ENCODE measurements at places on chromosomes 12 and 14.

- DNase-seq = no peak
These were observed 229.1 kb upstream of the RTL1 start for GRCh38 chr14:101132588-101132987.

DNA sequence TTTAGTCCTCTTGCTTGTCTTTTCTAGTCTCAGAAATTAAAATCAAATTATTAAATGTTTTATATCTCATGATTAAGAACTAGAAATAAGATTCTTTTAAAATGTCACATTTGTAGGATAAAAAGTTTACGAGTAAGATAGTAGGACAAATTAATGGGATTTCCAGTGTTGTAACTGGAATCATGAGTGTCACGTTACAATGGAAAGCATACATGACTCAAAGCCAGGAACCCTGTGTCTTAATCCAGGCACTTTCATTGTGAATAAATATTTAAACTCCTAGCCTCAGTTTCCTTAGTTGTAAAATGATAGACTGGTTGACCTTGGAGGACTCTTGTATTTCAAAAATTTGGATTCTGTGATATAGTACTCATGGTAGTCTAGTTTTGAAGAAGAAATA, 84.9 kb downstream of the MIA2 start:
- no peak for DNase-seq

DNA sequence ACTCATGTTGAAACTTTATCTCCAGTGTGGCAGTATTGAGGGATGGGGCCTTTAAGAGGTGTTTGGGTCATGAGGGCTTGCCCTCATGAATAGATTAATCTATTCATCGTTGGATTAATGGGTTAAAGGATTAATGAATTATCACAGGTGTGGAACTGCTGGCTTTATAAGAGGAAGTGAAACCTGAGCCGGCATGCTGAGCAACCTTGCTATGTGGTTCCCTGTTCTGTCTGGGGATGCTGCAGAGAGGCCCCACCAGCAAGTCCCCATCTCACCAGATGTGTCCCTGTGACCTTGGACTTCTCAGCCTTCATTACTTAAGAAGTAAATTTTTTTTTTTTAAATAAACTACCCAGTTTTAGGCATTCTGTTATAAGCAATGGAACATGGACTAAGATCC, 109.6 kb downstream of the DYRK2 start:
- no peak for DNase-seq

DNA sequence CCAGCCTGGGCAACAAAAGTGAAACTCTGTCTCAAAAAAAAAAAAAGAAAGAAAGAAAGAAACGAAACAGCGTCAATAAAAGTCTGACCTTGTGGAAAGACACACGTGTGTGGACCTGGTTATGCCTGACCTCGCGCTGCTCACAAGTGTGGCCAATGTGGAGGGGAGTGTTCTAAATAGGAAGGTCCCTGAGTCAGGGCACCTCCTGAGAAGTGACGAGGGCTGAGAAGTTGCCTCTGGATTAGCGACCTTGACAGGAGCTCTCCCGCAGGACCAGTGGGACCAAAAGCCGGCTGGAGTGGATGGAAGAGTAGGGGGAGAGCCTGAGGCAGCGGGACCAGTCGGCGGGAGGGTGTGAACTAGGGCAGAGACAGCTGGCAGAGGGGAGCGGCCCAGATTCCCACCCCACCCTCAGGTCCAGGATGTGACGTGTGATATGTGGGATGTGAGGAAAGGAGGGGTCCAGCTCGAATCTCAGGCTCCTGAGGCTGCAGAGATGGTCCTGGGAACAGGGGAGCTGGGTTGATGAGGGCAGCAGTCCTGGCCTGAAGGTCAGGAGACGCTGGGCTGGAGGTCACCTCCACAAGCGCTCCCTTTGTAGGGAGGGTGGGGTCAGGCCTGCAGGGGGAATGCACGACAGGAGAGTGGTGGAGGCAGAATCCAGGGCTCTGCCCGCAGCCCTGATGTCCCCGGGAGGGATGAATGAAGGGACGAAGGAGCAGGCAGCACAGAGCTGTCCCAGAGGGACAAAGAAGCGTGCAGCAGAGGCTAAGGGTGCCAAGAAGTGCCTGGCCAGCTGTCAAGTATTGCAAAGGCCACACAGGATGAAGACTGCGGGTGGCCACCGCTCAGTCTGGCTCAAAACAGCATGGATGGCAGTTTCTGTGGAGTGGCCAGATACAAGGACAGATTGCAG, 24.8 kb upstream of the GPR68 start:
- no peak for DNase-seq

DNA sequence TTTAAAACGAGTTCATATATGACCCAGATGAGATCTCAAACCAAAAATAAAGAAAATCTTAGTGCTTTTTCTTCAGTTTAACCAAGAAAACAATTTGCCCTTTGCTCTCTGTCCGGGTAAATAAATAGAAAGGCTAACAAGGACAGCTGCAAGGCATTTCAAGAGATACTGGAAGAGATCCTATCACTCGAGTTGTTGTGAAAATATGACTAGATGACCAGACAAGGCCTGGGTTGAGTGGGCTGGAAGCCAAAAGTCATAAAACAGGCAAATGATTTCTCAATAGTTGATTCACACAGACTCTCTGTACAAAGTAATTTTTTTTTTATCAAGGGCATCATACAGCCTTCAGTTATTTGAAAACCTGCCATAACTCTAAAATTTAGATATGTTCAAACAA, 55.9 kb upstream of the AVPR1A start:
- peak; percentile 63 for DNase-seq

DNA sequence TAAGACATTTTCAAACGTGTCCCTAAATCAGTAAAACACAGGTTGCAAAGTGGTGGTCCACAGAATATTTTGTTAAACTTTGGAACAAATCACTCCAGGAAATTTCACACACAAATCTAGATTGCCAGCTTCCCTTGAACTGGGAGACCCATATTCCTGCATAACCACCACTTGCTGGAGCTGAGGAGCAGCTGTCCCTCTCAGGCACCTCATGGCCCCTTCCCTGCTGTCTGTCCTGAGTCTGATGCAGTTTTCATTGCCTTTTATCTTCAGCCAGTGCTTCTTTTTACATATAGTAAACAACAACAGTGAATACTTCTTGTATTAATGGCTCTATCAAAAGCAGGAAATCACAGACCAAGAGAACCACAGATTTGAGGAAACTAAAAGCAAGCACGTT, 289.3 kb downstream of the MED13L start:
- no peak for DNase-seq

GRCh38 chr12:31742891-31743290, 14.1 kb upstream of the AMN1 start:
- no peak for DNase-seq

DNA sequence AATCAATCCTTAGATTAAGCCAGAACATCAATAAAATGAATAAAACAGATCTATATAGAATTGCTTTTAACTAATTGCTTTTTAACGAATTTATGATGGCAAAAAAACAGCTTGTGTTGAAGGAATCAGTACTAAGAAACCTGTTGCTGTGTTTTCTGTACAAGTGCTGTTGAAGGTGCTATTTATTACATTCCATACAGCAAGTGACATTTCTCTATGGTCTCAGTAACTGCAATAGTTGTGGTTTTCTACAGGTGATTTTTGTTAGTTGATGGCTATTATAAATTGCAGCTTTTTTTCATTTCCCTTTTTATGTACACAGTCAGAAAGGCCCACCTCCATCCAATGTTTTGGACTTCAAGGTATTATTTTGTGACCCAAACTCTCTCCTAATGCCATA, 56.6 kb downstream of the SLC2A13 start:
- no peak for DNase-seq

GRCh38 chr12:95096852-95097251, 23.4 kb upstream of the NR2C1 start:
- no peak for DNase-seq

GRCh38 chr12:64518396-64518795, 66.5 kb downstream of the TBK1 start:
- DNase-seq = no peak

GRCh38 chr12:75622492-75622891, 111.1 kb upstream of the KRR1 start:
- DNase-seq = no peak

DNA sequence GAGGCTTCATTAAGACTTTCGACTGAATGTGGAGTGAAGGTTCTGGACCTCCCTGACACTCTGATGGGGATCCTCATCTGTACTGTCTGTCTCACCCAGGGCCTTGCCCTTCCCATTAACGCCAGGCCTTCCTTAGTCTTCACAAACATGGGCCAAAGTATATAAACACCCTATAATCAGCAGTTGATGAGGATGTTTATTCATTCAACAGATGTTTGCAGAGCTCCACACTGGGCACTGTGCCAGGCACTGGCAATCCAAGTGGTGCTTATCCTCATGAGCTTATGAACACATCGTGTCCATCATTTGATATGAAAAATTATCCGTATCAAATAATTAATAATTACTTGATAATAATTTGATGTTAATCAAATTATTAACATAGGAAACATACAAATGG, 454.4 kb downstream of the FUT8 start:
- DNase-seq = no peak

- no peak for DNase-seq
These were observed 8.9 kb upstream of the MYH7 start for GRCh38 chr14:23444314-23444713.

GRCh38 chr12:110062241-110062640, 13.9 kb upstream of the C12orf76 start:
- no peak for DNase-seq

DNA sequence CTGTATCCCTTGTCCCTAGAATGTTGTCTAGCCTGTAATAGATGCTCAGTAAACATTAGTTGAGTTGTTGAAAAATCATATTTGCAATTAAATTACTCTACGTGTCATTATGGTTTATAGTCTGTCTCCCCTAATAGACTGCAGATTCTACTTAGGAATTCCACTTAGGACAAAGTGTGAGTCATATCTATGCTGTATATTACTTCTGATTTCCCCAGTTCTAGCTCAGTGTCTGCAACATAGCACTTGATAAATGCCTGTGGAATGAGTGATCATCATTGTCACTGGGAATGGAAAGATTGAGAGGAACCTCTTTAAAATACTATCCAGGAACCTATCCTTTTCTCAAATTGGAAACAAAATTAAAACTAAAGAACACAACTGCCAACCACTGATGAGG, 99.3 kb downstream of the TBX5 start:
- no peak for DNase-seq

DNA sequence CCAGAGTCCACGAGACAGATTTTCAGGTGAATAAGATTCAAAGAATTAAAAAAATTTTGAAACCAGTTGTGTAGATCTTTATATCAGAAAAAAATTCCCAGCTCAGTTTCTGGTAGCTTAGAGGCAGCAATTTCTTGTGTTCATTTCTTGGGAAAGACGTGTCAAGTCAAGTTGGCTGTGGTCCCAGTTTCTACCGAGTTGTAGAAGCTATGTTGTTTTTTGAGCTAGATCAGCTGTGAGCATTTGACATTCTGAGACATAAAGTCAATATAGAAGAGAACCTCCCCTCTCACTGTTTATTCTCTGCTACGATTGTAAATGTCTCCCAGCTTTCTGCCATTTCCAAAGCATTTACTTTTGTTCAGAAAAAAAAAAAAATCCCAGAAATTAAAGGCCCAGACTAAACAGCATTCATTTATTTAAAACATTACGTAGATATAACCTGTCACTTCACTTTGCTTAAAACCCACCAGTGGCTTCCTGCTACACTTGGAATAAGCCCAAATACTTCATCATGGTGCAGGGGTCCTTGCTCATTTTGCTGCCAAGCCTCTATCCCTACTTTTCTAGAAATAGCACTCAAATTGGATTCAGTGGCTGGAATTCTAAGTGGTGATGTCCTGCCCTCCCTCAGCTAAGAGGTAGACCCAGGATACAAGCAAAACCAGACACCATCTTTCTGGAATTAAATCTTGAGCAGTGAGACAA, 20.6 kb upstream of the PYGL start:
- DNase-seq = no peak

DNA sequence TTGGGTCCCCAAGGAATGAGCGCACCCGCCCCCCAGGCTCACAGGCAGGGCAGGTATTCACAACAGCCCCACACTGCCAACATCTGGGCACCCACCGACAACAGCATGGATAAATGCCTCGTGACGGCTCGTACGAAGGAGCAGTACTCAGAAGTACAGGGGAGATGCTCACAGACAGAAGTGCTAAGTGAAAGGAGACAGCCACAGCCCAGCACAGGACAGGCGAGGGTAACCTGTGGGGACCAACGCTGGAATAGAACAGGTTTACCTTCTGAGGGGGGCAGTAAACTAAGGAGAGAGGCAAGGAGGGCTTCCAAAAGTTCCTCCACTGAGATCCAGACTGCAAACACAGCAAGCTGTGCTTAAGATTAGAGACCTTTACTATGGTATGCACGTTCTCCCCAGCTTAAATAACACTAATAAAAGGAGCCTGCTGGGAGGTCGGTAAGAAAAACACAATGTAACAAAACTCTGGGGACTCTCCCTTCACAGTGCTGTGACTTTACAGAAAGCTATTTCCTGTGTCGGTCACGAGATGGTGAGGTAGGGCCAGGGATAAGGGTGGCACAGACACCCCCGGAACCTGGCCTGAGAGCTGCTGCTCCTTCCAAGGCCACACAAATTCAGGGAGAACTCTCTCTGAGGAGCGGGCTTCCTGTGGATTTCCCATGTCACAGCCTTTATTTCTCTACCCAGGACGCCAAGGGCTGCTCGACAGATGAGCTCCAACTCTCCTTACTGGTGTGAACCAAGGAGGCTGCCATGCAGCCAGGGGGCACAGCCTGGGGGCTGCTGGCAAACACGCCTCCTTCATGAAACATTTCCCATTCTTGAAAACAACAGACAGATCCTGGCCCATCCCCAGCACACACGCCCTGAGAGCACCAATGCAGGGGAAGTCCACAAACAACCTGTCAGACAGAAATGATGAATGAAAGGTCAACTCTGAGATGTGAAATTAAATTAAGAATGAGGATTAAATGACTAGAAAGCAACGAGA, 26.3 kb downstream of the SLC15A4 start:
- no peak for DNase-seq

- DNase-seq = no peak
These were observed 171.2 kb downstream of the ZFP36L1 start for GRCh38 chr14:68621400-68622365.

GRCh38 chr14:100116134-100116533, 43.3 kb downstream of the DEGS2 start:
- DNase-seq = no peak

DNA sequence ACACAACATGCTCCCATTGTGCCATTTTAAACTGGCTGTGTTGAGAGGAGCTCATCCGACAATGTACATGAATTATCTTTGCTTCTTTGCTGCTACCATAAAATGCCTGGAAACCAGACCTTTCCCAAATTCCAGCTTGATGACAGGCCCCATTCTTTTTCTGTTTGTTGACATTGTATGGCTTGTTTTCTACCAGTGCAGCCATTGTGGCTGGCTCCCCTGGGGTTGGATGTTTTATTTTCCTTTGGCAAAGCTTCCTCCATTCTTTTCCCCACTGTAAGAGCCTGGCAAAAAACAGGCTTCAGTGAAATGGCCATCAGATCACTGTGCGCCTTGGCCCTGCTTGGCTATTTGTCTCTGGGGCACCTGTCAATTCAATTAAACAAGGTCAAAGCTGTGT, 532.5 kb downstream of the VRK1 start:
- DNase-seq = no peak

DNA sequence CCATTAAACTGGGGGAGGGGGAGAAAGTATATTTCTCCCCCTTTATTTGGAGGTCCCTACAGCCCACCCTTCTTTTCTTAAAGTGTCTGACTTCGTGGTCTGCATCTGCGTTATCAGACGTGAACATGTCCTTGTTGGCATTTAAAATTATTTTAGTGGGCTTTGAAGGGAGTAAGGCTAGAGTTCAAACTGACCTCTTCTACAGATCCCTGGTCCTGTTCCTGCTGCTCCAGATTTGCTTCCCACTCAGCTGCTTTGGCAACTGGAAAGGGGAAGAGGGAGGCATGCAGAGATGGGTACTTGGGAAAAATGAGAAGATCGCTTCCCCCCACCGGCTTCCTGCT, 611 bp upstream of the SIX6 start:
- no peak for DNase-seq

GRCh38 chr12:104263026-104263425, 40.5 kb upstream of the EID3 start:
- DNase-seq = no peak
